ENCODE measurements at places on chromosomes 2 and 18.

DNA sequence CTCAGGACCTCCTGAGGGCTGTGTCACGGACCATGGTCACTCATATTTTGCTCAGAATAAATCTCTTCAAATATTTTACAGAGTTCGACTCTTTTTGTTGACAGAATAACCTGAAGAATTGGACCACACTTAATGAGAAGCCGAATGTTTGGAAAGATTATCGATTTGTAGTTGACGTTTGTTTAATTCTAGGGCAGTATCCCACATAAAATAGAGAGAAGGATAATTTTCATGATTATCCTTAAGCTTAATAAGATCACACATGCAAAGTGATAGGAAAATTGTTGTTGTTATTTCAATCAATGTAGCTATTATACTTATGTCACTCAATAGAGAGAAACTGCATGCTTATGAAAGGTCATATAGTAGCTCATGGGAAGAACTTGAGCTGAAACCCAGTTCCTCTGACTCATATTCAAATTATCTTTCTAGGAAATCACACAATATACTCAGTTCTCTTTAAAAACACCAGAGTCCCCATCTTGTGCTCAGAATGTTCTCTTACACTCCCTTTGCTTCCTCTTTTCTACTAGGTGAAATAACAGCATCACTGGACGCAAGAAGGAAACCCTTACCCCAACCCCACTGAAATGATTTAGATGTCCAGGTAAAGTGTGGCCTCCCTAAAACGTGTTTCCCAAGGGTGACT is 982.1 kb downstream of the TSN start:
- DNase-seq, result no peak

- no peak for DNase-seq
Observed at GRCh38 chr2:100339823-100340222, 17.5 kb upstream of the LONRF2 start.

- DNase-seq, result no peak
Observed at GRCh38 chr2:232200195-232200594, 178.4 kb upstream of the ALPP start.

DNA sequence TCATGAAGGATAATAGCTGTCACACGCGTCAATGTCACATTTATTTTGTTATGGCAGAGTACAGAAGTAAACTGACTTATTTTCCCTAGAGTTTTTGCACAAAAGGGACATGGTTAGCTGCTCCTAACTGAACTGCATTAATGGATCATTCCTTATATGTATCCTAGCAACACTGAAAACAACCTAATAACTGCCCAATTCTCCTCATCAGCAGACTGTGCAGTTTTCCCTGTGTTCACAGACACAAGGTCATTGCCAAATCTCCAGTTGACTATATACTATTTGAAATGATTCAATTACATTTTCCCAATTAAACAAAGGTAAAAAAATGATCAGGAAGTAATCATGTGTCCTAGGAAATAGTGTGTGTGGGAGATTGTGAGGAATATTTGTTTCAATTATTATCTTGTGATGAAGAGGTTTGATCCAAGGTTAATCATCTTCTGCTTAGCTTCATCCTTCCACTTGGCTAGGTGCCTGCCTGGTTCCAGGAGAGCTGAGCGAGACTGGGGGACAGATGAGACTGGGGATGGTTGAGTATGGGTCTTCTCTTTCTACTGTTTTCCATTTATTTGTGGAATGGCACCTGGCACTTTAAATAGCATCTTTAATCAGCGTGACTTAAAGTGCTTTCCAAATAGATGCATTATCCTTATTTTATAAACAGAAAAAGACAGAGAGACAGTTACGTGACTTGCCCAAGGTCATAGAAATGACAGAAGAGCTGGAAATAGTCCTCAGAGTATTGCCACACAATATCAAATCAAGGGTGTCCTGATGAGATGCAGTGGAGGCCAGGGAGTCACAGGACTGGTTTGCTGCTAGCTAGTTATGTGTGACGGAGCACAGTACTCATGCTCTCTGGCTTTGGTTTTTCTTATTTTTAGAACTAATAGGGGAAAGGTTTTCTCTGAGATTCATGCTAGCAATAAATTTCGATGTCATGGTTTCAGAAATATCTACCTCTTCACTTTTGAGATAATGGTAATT is 335.6 kb downstream of the PIK3C3 start:
- no peak for DNase-seq

GRCh38 chr18:33161131-33161530 is 279.4 kb downstream of the CCDC178 start:
- DNase-seq, result no peak

GRCh38 chr18:11849279-11849678 is 1.9 kb upstream of the CHMP1B start:
- DNase-seq, result no peak

DNA sequence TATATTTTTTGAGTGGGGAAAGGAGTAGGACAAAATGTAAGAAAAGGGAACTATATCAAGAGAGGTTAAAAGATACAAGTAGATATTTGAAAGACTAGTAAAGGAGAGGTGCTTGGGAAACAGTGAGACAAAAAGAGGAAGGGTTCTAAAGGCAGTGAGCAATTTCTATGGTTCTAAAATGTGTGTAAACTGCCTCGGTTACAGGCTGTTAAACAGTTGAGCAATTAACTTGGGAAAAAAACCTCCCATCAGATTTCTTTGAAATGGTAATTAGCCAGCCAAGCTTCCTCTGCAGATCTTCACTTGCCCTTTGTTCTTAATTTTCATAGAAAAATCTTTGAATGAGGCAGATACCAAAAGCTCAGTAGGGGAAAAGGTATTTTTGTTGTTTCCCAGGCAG is 238.7 kb upstream of the KCNH7 start:
- DNase-seq, result no peak

All from cortex of kidney (tissue), 1 donor.